ENCODE measurements at places on chromosomes 6 and 20.

DNA sequence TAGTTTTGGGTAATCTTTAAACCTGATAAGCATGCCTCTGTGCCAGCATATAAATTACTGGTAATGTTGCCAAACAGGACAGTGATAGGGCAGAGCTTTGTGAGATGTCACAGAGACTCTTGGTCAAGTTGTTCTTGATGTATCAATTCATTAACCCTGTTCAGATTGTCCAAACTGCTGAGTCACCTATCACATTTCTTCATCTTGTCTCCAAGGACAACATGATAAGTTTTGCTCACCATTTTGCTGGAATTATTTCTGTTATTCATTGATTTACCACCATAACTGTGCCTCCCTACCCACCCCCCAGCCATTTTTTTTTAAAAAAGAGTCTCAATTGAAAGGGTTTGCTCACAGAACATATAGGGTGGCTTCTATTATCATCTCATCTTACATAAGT lies 19.5 kb upstream of the GMNN start:
- no peak for DNase-seq

DNA sequence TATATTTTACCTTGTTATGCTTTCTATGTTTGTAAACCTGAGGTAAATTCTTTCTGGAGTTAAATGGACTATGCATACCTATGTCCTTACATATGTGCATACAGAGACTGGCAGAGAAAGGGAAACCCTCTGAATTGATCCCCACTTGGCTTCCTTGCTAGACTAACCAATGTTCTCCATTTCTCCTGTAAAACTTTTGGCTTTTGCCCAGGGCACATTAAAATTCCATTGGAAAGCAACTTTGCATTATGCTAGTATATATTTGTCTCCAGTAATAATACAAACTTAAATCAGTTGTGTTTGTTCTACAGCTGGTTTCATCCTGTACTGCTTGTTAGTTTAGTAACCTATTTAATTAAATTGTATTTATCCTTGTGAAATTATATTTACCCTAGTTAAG lies 646.0 kb upstream of the MARCKS start:
- no peak for DNase-seq

- no peak for DNase-seq
Observed at GRCh38 chr20:49558826-49559225, 9.1 kb downstream of the PTGIS start.

GRCh38 chr20:19423097-19423899 lies 210.9 kb downstream of the SLC24A3 start:
- DNase-seq, result no peak

- no peak for DNase-seq
Observed at GRCh38 chr6:134533991-134534390, 216.1 kb upstream of the SGK1 start.

DNA sequence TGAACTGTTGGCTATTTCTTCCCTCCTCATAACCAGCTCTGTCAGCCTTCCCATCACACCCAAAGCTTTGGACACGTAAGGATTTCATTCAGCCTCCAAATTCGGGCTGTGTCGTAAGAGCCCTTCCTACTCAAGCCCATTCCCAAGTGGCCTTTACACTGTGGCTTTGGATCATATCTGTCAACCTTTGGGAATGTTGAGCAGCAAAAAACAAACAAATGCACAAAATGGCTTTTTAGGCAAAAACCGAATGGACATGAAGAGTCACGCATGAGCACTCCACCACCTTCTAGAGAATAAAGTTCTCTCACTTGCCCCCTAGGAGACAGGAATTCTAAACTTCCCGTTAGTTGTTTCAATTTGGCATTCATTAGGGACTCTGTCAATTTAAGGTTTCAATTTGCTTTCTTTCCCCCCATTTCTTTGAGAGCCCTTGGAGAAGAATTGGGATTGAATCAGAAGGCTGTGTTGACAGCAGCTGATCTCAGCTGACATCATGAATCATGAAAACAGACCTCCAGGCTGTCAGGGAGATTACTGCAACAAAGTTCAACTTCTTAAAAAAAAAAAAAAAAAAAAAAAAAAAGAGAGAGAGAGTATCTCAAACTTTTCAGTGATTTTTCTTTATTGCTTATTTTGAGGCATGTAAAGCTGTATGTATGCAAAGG lies 110.3 kb downstream of the BCAS1 start:
- DNase-seq, result no peak

DNA sequence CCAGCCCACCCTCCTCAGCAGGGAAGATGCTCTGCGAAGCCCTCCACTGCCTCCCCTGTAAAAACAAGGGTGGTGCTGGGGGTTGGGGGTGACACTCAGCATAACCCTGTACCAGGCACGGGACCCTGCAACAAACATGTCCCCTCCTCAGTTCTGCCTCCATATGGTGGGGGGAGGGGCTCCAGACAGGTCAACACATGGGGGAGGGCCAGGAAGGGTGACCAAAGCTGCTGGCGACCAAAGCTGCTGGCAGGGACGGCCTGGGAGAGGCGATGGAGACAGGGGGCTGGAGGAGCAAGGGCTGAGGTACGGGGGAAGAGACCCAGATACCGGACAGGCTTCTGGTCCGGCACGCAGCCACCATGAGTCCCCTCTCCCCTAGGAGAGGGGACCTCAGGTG lies 123.2 kb downstream of the TAF4 start:
- DNase-seq, result no peak

All from WERI-Rb-1 (cell line).